Myocyte (in vitro differentiated cells): ENCODE measurements at places on chromosomes 4 and X.
A peak's percentile ranks its signal among the peaks of the same experiment; 100 is the strongest.

DNA sequence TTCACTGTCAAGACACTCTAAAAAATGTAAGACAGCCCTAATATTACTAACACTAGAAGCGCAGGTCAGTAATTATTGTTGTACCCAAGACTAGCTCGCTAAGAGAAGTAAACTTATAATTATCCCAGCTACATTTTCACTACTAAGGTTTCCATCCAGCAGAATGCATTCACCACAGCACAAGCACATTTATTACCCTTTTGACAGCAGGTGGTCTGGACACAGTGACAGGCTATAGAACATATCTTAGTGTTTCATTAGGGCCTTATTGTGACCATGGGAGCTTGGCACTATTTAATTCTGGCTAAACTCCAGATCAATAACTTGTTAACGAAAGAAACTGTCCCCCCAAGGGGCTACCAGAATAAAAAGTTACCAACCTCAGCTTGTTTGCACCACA lies 237.7 kb downstream of the ENOX2 start:
- DNase-seq, result no peak

- peak; percentile 9 for DNase-seq
Measured at GRCh38 chr4:8847764-8848163, 23.9 kb downstream of the HMX1 start.

DNA sequence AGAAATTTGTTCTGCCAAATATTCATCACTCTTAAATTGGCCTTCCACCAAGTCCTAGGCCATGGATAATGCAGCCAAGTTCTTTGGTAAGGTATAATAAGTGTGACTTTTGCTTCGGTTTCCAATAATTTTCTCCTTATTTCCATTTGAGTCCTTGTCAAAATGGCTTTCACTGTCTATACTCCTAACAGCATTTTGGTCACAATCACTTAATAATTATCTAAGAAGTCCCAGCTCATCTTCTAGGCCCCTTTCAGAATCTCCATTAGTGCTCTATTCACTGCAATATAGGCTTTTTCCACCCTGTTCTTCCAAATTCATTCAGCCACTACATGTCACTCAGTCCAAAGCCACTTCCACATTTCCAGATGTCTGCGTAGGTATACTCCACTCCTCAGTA lies 51.0 kb upstream of the SPIN4 start:
- DNase-seq, result peak; percentile 5

DNA sequence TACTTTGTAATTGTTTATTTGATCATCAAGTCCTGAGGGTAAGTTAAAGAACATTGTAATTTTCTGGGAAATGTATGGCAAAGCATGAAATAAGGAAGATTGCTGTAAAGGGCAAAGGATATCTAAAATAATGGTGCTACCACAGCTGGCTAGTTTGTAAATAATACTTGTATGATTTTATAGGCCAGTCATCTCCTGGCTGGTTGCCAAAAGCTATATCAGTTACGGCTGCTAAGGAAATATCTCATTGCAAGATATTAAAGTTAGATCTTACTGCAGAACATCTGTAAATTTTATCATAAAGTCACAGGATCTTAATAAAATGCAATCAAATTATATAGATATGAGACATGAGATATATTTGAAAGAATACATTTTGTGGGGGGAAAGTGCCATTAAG lies 150.8 kb upstream of the CXCL13 start:
- DNase-seq, result no peak

- DNase-seq, result no peak
Measured at GRCh38 chr4:45855857-45856256, 268.0 kb downstream of the GABRG1 start.

DNA sequence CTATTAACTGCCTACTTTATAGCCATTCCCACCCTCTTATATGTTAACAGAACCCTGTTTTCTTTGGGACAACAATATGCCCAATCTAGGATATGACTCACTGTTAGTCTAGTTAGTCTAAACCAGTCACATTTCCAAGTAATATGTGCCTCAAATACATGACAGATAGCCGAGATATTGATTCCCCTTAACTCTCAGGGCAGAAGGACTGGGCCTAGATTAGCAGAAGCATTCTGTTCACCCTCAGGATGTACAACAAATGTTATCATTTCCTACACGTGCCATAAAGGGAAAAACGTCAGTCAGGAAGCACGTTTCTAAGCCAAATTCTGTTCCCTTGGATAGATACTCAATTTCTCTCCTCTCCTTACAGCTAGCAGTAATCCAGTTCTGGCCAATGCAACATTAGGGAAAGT lies 114.1 kb downstream of the SLC10A7 start:
- DNase-seq, result no peak
